ENCODE measurements at places on chromosomes 3 and 15.

- DNase-seq: no peak
Measured at GRCh38 chr15:63200464-63201249, 11.3 kb downstream of the RAB8B start.

DNA sequence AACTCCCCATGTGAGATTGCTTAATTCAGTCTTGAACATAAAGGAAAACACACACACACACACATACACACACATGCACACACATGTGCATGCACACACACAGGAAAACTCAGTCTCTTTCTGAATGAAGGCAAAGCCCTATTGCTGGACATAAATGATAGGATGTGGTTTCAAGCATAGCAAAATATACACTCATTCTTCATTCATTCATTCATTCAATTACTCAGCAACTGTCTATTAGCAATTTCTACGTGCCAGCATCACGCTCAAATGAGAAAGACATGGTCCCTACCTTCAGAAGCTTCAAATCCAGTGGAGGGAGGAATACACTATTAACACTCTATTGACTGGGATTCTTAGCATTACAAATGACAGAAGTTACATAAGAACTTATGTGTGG is 41.8 kb upstream of the UBE2E2 start:
- DNase-seq: no peak

DNA sequence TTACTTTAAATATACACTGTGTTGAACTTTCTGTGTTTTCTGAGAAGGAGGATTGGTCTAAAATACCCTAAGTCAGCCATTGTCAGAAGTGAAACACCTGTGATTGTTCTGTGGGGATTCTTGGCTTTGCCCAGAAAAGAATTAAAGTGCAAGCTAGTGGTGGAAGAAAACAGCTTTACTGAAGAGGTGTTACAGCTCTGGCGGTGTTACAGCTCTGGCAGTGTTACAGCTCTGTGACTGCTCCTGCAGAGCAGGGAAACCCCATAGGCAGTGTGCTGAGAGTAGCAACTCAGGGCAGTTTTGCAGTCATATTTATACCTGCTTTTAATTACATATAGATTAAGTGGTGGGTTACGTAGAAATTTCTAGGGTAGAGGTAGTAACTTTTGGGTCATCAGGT is 66.6 kb downstream of the C3orf20 start:
- DNase-seq: no peak

DNA sequence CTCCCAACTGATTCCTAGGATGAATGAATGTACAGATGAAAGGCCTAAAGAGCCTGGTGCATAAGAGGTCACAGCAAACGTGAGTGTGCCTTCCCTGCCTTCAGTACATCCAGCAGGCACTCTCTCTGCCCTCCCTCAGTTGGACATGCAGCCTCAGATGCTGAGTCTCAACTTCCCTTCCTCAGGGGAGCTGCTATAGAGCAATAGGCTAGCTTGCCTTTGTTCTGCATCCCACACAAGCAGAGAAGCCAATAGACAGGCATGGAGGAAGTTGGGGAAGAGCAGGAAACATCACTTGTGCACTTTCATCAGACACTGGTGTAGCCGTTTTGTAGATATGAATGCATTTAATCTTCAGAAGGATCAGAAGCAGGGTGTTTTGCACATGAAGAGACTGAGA is 147.5 kb upstream of the THBS1 start:
- DNase-seq: no peak

- no peak for DNase-seq
Measured at GRCh38 chr3:89682556-89682955, 575.1 kb downstream of the EPHA3 start.

All from astrocyte of the cerebellum (primary cell).